ENCODE measurements at places on chromosomes 7 and 10.

- no peak for DNase-seq
Measured at GRCh38 chr10:5385224-5385623, 19.4 kb downstream of the TUBAL3 start.

DNA sequence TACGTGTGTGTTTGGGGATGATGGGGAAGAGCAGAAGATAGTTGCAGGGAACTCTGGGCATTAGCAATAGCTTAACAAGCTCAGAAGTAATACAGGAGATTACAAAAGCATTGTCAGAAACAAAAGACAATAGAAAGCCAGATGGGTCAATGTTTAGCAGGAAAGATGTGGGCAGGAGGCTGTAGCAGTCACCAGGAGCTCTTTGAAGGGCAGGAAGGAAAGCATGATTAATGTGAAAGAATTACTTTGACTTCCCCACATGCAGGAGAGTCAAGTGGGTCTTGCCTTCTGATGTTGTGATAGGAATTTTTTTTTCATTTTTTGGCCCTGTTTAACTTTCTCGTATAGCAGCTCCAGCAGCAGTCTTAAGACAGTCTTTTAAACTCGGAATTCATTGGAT is 6.0 kb upstream of the SMNDC1 start:
- DNase-seq = no peak

GRCh38 chr10:122013311-122013780 is 24.4 kb downstream of the TACC2 start:
- peak; percentile 54 for DNase-seq

GRCh38 chr7:112010994-112011393 is 195.2 kb downstream of the DOCK4 start:
- no peak for DNase-seq
